HFFc6 (cell line): ENCODE measurements at places on chromosomes 12 and 14.

DNA sequence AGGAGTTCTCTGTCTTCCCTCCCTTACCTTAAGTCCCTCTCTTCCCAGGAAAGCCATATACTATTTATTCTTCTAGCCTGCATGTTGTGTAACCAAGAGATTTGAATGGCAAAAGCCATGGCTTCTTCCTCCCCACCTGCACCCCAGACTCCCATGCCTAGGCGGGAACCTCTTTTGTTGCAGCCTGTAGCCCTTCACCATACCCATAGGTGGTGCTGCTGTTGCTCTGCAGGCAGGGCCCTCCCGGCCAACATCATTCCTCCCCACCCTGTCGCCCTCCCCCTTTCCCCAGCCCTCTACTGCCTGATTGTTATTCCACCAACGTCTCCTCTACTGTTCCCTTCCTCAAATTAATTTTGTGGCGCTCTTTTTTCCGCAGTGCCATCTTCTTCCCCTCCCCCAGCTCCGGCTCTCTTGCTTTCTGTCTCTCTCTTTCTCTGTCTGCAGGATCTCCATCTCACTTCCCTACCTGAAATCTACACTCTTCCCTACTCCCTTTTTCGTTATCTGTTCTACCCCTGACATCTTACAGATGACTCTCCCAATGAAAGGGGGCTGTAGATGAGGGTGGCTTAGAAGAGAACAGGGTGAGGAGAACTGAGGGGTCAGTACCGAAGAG lies 13.8 kb downstream of the NGDN start:
- DNase-seq = no peak

DNA sequence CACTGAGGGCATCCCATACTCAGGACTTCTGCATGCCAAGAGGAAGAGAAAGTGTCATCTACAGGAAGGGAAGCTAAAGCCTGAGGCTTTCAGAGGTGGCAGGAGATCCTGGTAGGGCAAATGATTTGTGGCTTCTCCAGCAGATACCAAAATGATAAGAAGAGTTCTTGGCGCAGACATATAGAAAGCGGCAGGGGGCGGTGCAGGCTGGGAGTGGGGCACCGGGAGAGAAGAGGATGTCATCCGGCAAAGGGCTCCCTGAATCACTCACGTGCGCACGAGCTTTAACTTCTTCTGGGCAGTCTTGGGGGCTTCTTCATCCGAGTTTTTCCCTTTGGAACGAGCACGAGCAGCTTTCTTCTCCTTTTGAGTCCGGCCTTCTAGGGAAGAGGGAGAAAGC lies 5.2 kb upstream of the ACRBP start:
- no peak for DNase-seq

DNA sequence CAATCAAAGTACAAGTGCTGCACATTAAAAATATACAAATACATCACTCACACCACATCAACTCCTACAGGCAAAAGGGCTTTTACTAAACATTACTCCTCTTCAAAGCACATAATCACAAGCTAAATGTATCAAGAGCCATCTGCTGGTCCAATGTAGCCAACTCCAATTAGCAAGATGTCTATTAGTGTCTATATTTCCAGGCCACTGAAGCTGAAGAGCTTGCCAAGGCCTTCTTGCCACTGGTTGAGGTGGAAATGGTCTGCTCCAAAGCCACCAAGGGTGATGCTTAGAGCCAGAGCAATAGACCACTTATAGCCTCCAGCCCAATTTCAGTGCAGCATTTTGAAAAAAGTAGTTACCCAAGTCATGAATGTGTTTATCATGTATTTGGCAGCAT lies 54.4 kb downstream of the RASSF9 start:
- DNase-seq = no peak

- DNase-seq = no peak
Observed at GRCh38 chr12:116524964-116525379, 34.2 kb upstream of the MAP1LC3B2 start.

GRCh38 chr14:37563189-37563588 lies 31.9 kb downstream of the FOXA1 start:
- no peak for DNase-seq

DNA sequence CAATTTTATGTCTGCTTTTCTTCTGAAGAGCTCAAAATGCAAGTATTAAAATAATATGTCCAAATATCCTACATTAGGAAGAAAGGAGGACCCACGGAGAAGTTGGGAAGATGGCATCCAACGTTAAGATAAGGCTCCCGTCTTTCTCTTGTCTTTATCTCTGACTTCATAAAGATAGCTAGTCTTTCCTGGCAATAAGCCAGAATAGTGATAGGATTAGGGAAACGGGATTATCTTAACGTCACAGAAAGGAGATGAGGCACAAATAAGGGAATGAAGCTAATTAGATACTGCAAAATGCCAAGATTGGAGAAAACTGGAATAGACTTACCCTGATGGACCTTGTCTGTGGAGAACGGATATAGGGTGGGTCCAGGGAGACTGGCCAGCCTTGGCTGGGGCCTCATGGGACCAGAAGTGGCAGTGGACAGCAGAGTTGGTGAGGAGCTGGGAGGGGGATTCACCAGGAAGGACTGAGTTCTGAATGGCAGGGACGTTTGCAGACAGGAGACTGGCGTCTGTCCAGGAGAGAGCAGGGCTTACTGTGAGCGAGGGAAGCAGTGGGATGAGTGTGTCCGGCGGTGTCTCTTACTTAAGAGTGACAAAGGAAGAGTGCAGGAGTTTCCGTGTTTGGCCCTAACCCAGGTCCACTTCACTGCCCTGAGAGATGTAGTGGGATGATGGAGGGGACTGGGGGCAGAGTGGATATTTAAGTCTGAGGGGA lies 119.9 kb downstream of the CACNA1C start:
- DNase-seq = no peak

GRCh38 chr14:56276108-56276507 lies 157.9 kb downstream of the PELI2 start:
- no peak for DNase-seq

DNA sequence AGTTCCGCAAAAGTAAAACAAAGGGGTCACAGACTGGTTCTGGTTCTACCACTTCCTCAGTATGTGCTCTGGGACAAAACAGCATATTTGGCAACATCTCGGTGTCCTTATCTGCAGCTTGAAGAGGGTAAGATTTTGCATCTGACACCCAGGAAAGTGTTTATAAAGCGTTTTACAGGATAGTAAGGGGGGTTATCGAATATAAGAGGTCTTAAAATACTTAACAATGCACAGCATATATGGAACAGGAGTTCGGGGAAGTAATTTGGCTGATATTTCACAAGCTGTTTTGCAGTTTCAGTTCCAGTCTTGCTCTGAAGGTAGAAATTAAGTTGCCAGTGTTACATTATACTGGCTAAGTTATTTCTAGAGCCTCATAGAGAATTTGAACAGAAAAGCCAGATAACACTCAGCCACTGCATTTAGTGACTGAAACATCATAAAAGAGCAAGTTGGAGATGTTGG lies 904 bp upstream of the MAP4K5 start:
- no peak for DNase-seq

DNA sequence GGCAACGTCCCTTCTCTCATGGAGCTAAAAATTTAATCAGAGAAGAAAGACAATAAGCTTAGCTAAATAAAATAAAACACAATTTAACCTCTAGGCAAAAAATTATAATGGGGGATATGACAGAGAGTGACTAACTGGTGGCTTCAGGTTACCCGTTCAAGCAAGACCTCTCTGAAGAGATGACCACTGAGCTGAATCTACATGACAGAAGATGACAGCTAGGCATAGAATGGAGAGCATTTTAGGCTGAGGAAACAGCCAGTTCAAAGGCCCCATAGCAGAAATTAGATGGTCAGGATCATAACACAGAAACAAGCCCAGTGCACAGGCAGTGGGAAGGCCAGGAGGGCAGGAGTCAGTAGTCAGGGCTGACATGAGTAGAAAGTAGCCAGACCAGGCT lies 1094.3 kb downstream of the VRK1 start:
- no peak for DNase-seq

GRCh38 chr12:75974323-75975187 lies 57.0 kb downstream of the PHLDA1 start:
- no peak for DNase-seq

GRCh38 chr12:65952737-65953209 lies 128.5 kb downstream of the HMGA2 start:
- peak; percentile 64 for DNase-seq

DNA sequence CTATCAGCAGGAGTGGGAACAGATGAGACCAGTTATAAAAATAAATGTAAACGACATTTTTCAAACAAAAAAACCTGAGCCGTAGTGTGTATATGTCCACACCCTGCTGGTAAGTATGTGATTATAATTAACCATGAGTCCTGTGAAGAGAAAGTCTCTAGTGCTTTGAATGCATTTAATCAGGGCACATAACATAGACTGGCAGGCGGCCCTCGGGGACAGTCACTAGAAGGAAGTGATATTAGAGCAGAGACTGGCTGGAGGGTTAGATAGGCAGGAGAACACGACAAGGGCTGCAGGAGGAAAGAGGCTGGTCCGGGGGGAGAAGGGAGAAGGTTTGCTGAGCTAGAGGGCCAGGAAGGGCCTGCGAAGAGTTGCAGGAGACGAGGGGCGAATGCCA lies 23.8 kb upstream of the ELK3 start:
- no peak for DNase-seq

DNA sequence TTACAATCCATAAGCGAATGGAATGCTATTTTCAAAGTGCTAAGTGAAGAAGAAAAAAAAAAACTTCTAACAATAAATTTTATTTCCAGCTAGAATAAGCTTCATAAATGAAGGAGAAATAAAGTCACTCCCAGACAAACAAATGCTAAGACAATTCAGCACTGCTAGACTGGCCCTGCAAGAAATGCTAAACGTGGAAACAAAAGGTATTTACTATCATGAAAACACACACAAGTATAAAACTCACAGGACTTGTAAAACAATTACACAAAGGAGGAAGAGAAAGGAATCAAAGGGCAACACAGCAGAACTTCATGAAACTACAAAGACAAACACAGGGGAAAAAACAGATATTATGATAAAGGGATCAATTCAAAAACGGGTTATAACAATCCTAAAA lies 85.8 kb upstream of the NELL2 start:
- DNase-seq = no peak

- DNase-seq = no peak
Observed at GRCh38 chr12:93921521-93921920, 226.9 kb upstream of the PLXNC1 start.

- DNase-seq = no peak
Observed at GRCh38 chr12:118269806-118270205, 102.9 kb downstream of the TAOK3 start.

GRCh38 chr12:57899010-57899662 lies 42.2 kb upstream of the ATP23 start:
- peak; percentile 58 for DNase-seq

GRCh38 chr12:116397148-116397547 lies 119.7 kb upstream of the MED13L start:
- DNase-seq = peak; percentile 66

GRCh38 chr12:74689071-74689655 lies 151.5 kb downstream of the ATXN7L3B start:
- DNase-seq = peak; percentile 61

- DNase-seq = no peak
Observed at GRCh38 chr12:132776816-132777568, 15.4 kb upstream of the ANKLE2 start.

DNA sequence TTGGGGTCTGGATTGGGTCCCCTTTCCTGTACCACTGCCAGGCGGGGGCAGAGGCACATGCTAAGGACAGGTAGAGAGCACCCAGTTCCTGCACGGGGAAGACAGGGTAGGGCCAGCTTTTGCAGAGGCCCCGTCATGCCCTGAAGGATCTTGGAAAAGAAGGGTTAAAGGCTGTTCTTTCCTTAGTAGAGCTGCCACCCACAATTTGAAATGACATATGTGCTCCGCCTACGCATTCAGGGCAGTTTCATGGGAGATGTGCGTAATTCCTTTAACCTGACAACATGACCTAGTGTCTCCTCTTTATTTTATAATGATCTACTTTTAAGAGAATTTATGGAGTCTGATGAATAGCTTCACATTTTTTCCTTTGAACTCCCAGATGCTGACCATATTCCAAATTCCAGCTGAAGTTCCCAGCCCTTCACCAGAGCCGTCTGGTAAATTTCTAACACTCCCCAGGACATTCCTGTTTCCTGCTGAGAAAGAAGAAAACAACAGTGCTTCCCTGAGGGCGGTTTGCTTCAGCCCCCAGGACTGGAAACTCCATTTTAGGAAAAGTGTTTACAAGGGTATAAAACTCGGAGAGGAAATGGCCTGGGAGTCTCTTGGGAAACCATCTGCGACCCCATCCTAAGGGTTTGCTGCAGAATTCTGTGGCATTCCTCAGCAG lies 58.9 kb upstream of the PLEKHG3 start:
- DNase-seq = peak; percentile 92

DNA sequence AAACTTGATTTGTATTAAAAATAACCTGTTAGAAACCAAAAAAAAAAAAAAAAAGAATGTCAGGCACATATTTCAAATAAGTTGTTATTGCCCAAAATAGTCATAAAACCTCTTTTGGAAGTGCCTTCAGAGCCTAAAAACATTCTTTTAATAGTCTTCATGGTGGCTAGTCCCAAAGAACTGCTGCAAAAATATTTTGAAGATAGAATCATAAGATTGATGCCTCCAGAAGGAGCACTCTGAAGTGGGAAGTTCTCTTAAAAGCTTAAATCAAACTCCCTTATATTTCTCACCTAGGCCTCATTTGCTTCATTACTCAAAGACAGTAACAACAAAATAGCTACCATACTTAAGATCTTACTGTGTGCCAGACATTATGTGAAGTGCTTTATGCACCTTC lies 27.2 kb upstream of the NT5DC3 start:
- peak; percentile 25 for DNase-seq

DNA sequence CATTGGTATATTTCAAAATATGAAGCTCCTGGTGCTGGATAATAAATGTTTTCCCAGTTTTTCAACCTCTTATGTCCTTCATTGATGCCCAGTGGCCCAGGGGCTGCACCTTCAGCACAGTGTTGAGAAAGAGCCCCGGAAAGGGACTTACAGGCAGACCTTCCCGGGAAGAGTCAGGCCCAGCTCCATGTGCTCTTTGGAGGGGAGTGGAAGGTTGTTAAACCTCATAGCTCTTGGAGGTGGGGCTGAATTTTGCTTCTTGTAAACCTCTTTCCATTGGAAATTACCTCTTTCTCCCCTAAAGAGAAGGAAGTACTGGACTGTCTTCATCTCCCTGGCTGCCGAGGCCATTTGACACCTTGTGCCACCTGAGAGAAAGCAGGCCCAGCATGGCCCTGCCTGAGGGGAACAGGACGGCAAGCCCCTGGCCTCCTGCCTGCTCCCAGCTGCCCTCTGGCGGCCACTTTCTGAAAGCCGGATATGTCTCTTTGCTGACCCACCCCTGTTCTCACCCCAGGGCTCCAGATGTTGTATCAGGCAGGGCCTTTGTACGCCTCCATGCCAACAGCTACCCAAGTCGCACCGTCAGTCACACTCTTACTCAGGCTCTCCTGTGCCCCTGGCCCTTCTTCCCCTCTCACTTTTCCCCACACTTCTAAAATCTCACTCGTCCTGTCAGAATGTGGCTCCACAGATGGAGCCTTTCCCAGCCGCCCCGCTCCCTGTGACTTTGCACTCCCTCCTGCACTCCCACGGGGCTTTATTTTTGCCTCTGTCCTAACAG lies 43.0 kb downstream of the EVL start:
- DNase-seq = peak; percentile 36

DNA sequence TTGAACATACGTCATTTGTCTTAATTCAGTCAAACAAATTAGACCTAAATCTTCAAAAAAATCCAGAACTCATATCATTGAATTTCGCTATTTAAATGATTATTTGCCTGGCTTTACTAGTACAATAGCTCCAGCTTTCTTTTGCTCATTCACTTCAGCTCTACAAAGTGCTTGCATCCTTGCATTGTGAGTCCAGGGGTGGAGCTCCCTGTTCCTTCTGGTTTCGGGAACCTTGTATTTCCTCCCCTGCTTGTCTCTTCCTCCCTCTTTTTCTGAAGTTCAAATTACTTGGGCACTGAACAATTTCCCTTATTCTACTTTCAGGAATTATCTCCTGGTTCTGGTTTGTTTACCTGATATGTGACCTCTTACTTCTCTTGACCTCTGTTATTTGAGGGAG lies 58.1 kb upstream of the KITLG start:
- DNase-seq = no peak
